Femur (tissue), 1 donor: ENCODE measurements at places on chromosomes 1 and 21.

DNA sequence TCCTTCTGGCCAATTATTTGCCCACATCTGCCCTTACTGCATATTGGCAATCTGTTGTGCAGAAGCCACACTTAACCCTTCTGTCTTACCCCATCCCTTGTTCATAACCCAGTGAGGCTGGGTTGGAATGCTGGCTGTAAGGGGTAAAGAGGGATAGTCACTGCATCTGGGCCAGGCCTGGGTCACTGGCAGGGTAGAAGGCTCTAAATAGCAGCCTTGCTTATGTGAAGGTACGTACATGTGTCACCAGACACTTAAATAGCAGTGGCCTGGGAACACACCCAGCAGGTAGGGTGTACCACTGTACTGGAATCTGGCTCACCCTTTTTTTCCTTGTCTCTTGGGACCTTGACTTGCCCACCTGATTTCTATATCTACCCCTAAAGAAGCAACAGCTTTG is 9.9 kb upstream of the TARS2 start:
- no peak for DNase-seq

DNA sequence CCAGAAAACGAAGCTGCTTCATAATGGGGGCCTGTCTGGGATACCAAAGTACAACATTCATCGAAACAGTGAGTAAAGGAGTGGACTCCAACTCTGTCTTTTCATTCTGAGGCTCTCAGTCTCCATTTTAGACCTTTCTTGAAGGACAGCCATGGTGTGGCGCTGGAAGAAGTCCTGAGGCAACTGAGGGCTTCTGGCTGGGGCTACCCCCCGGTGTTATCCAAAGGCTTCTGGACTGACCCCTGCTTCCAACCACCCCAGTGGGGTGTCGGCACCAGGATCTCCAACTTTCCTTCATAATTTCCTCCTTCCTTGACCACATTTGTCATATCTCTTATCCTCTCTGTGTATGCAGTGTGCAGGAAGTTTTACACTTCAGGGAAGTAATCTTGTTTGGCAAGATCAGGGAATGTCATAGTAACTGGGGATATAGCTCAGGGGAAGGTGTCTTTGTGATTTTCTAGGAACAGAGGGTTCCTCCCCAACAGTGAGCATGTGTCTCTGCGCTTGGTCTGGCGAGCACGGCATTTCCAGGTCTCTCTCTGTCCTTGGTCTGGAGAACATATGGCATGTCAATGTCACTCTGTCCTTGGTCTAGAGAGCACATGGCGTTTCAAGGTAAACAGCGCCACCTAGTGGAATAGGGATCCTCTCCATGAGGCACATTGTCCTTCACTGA is 19.4 kb upstream of the BSDC1 start:
- DNase-seq = peak; percentile 42

DNA sequence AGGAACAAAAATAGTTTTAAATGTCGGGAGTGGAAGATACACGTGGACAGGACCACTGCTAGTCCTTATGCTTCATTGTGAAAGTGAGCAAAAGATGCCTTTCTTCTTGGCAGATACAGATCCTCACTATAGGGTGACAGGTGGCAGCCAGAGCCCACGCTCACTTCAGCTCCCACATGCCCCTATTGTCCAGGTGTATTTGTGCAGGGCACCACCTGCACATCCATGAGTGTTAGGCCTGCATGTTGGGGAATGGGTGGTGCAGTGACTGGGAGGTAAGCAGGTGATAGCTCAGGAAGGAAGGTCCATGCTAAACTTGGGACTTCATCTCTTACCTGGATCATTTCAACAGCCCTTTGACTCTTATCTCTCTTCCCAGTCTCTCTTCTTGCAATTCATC is 27.4 kb downstream of the SLC5A9 start:
- no peak for DNase-seq

DNA sequence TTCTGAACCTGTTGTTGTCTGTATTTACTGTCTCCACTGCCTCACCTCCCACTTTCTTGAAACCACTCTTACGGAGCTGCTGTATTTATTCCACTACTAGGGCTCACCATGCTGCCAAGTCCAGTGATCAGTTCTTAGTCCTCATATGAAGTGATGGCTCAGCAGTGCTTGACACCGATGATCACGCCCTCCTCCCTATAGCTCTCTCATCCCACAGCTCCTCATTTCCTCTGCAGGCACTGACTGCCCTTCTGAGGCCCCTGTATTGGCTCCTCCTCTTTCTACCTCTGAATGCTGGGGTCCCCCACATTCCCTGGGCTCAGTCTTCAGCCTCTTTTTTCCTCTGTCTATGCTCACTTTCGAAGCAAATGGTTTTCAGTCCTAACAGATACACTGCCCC is 3.4 kb downstream of the CLCA1 start:
- no peak for DNase-seq

GRCh38 chr21:33051925-33052324 is 18.0 kb upstream of the OLIG1 start:
- no peak for DNase-seq

GRCh38 chr1:75130865-75131564 is 3.2 kb upstream of the LHX8 start:
- peak; percentile 28 for DNase-seq

DNA sequence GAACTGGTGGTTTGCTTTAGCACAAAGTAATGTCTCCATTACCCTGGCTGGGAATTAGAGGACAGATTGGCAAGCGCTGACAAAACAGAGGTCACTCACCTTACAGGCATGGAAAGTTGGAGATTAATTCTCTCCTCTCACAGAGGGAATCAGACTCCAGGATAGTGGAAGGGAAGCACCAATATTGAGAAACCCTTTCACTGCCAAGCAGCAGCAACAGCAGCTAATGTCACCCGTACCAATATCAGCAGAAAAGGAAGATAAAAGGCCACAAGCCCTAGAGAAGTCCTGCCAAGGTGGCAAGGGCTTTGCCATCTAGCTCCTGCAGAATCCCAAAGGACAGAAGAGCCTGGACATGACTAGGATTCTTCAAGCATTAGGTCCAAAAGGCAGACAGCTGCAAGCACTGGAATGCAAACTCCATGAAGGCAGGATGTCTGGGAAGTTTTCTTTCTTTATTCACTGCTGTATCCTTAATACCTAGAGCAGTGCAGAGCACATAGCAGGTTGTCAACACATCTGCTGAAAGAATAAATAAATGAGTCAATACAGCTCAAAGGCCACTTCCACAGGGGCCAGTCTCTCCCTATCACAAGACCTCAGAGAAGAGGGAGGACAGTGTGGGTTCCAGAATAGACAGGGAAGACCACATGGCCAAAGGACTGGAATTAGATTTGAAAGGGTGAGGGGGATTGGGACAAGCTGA is 57.2 kb downstream of the ERI3 start:
- DNase-seq = no peak

GRCh38 chr1:214718724-214719123 is 115.7 kb downstream of the CENPF start:
- no peak for DNase-seq

GRCh38 chr21:35565204-35565611 is 495.1 kb downstream of the SETD4 start:
- DNase-seq = peak; percentile 62

- DNase-seq = no peak
Measured at GRCh38 chr1:18724801-18725200, 94.2 kb downstream of the PAX7 start.

DNA sequence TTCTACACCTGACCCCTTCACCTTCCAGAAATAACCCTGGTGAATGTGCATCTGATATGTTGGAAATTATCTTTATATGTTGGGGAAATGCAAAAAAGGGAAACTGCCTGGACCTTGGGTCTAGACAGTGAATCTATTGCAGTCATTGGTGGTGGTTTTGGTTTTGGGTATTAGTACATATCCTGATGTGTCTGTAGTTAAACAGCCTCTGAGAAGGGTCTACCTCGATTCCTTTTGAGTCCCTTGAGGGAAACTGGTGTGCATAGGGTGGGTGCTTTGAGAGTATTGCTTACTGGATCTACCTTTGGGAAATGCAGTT is 127.3 kb upstream of the KIAA0040 start:
- DNase-seq = no peak

- no peak for DNase-seq
Measured at GRCh38 chr21:26943921-26944320, 23.0 kb downstream of the ADAMTS5 start.

DNA sequence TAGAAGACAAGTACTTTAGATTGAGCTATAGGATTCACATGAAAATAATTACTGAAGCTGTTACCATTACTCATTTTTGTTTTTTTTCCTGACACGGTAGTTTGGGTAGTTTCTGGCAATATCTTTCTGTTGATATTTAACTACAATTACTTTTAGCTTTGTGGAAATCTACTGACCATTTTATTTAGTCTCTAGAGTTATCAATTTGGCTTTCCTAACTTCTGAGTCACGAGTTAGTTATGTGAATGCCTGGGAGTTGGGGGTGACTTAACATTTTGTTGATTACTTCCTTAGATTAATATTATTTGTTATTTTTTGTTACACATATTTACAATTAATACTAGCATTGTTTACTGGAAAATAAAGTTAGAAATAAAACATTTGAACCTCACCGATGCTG is 160.6 kb downstream of the HMCN1 start:
- DNase-seq = no peak

DNA sequence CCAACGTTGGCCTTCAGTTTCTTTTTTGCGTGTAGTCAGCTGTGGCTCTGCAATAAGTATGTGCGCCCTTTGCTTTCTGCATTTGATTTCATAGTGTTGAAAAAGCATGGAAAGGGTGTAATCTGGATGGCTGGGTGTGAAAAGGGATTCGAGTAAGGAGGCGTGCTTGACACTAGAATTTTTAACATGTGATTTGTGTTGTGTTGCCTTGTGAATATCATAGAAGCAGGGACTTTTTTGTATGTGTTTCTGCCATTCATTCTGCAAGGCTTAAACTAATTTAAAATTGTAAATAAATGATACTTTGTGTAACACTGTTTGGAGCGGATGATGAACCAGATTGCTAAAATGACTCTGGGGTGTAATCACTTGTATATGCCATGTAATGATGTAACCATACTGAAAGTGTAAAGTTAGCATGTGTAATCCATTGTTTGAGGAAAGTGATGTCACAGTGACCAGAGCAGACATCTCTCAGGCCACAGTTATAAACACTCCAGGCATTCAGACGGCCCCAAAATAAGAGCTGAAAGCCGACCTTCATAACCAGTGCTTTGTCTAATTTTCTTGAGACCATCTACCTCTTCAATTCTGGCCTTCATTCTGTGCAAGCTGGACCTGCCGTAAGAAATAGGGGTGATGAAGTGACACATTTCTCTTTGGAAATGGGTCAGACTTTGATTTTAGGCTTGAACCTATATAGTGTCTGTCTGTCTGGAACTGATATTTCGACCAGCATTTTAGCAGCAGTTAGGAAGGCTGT is 618 bp downstream of the SH3BGR start:
- no peak for DNase-seq

GRCh38 chr1:157967205-157967604 is 26.2 kb upstream of the KIRREL1 start:
- no peak for DNase-seq

DNA sequence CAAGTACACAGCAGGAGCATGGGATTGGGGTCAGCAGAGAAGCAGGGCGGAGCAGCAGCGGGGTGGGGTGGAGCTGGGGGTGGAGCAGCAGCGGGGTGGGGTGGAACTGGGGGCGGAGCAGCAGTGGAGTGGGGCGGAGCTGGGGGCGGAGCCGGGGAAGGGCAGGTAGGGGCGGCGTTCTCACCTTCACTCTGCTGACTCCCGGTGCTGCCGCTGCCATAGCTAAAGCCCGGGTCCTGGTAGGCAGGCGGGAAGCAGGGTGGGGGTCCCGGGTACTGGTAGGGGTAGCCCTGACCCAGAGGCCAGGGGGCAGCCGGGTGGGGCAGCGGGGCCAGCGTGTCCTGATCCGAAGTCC is 6.7 kb downstream of the TAS1R3 start:
- no peak for DNase-seq

- no peak for DNase-seq
Measured at GRCh38 chr1:164635803-164636731, 77.1 kb downstream of the PBX1 start.

DNA sequence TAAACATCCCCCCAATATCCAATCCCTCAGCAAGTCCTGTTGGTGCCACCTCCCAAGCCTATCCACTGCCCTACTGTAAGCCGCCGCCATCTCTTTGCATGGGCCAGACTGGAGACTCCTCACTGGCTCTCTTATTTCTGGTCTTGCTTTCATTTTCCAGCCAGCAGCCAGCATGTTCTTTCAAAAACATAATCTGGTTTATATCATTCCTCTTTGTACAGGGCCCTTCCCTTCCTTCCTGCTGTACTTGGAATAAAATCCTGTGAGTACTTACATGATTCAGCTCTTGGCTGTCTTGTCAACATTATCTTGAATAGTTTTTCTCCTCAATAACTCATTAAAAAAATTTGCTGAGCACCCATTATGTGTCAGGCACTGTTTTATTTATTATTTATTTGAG is 28.2 kb downstream of the TLR5 start:
- no peak for DNase-seq

GRCh38 chr1:45499415-45499769 is 481 bp downstream of the CCDC163 start:
- no peak for DNase-seq

- no peak for DNase-seq
Measured at GRCh38 chr1:1058921-1059493, 15.1 kb downstream of the RNF223 start.

DNA sequence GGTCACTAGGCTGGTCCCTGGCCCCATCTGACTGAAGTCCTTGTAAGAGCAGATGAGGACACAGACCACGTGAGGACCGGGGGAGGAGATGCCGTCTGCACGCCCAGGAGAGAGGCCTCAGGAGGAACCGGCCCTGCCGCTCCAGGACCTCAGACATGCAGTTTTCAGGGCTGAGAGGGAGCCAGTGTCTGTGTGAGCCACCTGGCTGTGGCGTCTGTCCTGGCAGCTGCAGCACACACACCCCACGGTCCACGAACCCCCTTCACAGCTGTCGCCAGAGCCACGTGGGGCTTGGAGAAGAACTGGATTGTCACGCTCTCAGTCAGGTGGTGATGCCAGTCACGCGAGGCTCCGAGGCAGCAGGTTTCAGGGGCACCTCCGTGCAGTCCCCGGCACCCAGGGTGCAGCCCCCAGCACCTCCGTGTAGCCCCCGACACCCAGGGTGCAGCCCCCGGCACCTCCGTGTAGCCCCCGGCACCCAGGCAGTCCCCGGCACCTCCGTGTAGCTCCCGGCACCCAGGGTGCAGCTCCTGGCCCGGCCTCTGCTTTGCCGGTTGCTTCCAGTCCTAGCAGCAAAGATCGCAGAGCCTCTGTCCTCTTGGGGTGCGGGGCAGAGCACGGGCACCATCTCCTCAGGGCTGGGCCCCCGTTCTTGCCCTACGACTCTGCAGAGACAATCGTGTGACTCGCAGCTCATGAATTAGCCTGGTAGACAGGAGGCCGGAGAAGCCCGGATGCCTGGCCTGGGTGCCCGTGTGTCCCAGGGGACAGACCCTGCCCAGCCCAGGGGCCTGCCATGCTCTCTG is 19.0 kb upstream of the SUMO3 start:
- peak; percentile 52 for DNase-seq
